Hematopoietic multipotent progenitor cell (in vitro differentiated cells): ENCODE measurements at places on chromosomes 2 and 18.

DNA sequence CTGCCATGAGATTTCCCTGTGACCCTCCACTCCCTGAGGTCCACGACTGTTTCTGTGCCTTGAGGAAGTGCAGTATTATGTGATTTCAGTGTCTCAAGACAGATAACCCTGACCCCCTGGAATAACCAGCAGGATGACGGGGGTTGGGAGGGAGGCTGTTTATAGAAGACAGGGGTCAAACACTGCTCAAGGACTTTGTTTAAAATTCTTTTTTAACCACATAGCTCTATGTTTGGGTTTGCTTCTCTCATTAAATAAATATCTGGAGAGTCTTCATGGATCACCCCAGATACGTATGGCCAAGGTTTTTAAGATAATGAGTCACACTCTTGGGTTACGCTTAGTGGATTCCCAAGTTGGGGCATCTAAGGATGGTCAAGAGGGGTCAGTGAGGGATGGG is 523.8 kb upstream of the TNP1 start:
- DNase-seq, result no peak

DNA sequence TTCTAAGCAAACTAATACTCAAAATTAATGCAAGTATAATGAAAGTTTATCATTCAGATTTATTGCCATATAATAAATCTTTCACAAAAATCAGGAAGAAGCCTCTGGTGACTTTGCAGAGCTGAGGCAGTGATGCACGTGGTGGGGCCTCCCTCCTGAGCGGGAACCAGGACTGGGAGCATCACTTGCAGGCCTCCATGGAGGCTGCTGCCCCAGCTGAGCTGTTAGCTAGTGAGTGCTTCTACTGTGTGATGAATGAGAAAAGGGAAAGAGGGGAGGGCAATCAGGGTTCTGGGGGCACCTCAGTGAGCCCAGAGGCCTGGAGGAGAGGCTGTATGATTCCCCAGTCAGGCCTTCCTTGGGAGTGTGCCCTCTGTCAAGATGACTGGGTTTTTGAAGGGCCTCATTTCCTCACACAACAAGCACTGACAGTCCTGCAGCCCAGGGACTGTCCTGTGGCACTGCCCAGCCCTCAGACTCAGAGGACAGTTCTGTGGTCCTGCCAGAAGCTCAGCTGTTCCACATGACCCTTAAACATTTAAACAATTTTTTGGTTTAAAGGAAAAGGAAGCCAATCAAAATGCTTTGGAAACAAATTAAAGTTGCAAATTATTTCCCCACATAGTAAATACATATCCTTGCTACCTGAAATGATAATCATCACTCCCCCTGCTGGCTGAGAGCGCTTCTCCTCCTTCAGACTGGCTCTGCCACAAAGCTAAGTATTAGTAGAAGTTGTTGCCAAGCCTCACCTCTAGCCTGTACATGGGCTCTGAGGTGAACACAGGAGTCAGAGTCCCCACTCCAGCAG is 90.9 kb upstream of the SMAD7 start:
- peak; percentile 80 for DNase-seq

GRCh38 chr18:74337155-74337911 is 21.7 kb downstream of the C18orf63 start:
- DNase-seq, result no peak

GRCh38 chr2:9092383-9093282 is 89.1 kb upstream of the MBOAT2 start:
- no peak for DNase-seq

DNA sequence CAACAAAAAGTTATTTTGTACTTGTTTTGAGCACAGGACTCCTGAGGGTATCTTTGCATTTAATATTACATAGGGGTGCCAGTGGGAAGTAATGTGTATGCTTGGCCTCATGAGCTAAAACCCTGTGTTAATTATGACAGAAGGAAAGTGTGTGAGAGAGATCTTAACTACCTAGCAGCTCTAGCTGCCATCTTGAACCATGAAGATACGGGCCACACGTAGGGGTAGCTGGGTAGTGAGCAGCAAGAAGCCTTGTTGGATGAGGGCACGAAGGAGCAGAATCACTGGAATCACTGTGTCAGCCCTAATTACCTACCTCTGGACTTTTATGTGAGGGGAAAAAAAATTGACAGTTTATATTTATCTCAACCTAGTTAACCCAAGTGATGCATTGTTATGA is 15.4 kb upstream of the CASP10 start:
- no peak for DNase-seq

GRCh38 chr2:54341656-54342055 is 85.6 kb upstream of the TSPYL6 start:
- no peak for DNase-seq
